ENCODE measurements at places on chromosomes 11 and 22. TPM values are rescaled to one million over a fixed set of nuclear protein-coding genes. Genes with fewer than 3 reads are reported as not detected.

The SCN4B gene
- total RNA-seq: 3.0 TPM

The ELMOD1 gene
- 0.36 TPM for total RNA-seq

The POLR2L gene
- total RNA-seq: 91.1 TPM

The MRGPRG gene
- total RNA-seq: not detected

DNA sequence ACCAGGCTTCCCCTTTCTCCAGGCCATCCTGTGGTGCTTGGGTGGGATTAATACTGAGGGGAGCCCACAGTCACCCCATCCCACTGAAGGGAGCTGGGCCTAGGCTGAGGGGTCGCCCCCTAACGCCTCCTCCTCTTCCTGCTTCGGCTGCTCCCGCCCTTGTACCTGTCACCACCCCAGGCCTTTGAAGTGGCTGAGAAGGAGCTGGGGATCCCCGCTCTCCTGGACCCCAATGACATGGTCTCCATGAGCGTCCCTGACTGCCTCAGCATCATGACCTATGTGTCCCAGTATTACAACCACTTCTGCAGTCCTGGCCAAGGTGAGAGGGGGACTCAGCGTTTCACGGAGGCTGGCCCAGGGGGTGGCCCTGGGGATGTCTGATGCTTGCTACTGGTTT is 6.1 kb downstream of the MICALL1 start:
- no peaks in the 10 kb centered on the region for H3K27me3 ChIP-seq
- no peak for DNase-seq
- no peaks in the 10 kb centered on the region for H3K36me3 ChIP-seq

- no peak overlapping the region for H3K27ac ChIP-seq
- DNase-seq: no peak
- H3K4me1 ChIP-seq: no peaks in the 10 kb centered on the region
- H3K4me3 ChIP-seq: no peak overlapping the region
- H3K36me3 ChIP-seq: peaks cover 4% of the 10 kb centered on the region
- H3K27me3 ChIP-seq: no peaks in the 10 kb centered on the region
Measured at GRCh38 chr11:528166-528814, 7.1 kb downstream of the HRAS start.

GRCh38 chr11:86954269-86955110 is 705 bp downstream of the FZD4 start:
- H3K27me3 ChIP-seq: no peaks in the 10 kb centered on the region
- H3K27ac ChIP-seq: peak overlapping the region; percentile 89
- DNase-seq: no peak
- H3K4me1 ChIP-seq: no peaks in the 10 kb centered on the region
- H3K36me3 ChIP-seq: no peaks in the 10 kb centered on the region

DNA sequence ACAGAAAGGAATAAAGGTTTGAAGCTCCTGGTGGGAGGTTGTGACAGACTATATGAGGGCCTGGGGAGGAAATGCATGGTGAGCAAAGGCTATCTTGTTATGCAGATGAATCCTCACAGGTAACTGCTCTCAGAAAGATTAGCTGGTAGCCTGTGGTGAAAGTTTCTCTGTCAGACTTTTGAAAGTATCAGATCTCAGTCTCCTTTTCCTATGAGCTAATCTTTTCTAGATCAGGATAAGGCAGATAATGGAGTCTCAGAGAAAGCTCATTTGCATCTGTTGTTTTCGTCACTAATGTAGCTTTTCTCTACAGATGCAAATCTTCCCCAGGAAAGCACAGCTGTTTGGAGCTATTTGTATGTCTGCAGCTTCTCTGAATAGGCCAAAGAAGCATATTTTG is 21.0 kb upstream of the OR6X1 start:
- no peak overlapping the region for H3K4me3 ChIP-seq
- no peaks in the 10 kb centered on the region for H3K27me3 ChIP-seq
- no peaks in the 10 kb centered on the region for H3K4me1 ChIP-seq
- no peak for DNase-seq
- H3K27ac ChIP-seq: no peak overlapping the region

DNA sequence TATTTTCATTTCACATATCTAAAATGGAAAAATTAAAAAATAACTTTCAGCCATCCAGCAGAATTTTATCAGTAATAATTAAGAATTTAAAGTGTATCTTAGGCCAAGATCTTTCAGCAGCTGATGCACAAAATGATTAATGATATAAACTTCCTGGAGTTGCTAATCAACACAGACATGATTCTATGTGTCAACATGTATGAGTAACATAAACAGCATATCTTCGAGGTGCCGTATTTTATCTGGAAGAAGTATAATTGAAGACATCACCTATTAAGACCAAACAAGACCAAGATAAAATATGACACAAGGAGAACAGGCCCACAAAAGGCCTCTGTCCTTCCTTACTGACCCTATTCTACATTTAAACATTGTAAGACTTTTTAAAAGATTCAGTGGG is 45.2 kb downstream of the SLC5A12 start:
- H3K4me3 ChIP-seq: no peak overlapping the region
- H3K36me3 ChIP-seq: no peaks in the 10 kb centered on the region
- no peak overlapping the region for H3K27ac ChIP-seq
- no peaks in the 10 kb centered on the region for H3K27me3 ChIP-seq
- DNase-seq: no peak

DNA sequence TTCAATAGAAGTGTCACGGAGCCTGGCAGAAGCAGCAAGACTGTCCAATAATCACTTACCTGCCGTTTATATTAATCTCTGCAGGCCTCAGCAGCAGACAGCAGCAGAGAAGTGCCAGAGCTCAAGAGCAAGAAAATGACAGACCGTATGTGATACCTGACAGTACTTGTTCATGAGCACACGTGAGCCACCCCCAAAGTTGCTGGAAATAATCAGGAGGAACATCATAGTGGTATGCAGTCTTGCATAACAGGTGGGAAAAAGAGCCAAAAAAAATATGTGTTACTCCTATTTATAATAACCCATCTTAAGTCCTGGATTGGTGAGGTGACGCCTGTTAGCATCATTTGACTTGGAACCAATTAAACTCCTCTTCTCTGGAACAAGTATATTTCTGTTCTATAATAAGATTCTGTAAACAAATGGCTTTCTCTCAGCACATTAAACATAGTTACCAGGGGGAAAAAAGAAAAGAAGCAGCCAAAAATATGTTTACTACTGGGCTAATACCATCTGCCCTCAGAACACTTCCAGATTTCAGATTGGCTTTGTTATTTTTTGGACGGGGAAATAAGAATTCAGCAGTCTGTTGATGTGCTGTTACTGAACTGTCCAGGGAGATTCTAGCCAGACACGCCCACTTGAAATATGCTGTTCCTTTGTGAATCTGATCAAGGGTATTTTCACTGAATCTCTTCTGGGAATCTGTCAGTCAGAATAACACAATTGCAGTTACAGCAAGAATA is 7.9 kb upstream of the SLN start:
- no peak overlapping the region for H3K27ac ChIP-seq
- no peak for DNase-seq
- H3K4me3 ChIP-seq: no peak overlapping the region
- no peaks in the 10 kb centered on the region for H3K4me1 ChIP-seq

DNA sequence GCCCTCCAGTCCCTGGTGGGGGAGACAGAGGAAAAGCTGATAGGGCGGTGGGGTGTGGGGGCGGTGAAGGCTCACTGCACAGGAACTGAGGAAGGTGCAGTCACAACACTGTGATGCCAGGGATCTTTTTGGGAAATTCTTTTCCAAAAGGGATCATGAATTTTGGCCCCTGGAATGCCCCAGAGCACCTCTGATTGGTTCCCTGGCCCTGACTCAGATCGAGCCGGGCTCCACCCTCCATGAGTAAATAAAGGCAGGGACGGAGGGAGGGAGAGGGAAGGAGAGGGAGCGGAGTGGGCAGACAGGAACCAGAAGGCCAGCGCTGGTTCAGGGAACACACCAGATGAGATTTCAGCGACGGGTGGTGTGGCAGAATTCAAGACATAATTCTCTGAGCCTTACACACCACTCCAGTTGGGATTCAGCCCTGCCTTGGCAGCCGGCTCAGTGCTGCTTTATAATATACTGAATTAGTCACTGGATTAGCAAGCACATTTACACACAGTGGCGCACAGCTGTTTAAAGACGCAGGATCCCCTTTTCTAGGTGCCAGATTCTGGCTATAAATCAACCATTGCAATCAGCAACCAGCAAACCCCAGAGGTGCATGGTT is 80.3 kb downstream of the ETS1 start:
- H3K27me3 ChIP-seq: no peaks in the 10 kb centered on the region
- no peaks in the 10 kb centered on the region for H3K36me3 ChIP-seq
- peak; percentile 69 for DNase-seq

DNA sequence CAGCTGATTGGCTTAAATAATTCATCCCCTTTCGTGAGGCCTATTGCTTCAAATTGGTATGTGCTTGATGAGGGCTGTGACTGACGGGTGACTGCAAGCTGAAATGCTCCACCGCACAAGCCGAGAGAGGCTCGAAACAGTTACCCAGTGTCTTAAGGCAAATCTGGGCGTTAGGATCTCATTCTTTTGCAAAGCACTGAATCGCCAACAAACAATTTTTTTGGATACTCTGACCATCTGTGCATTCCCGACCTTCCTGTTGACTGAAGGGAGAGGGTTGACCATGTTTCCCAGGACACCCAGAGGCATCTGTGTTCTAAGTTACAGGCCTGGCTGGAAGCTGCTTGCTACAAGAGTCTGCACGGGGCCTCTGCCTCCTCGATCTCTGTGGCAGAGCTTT is 32.1 kb downstream of the CACNG2 start:
- H3K27me3 ChIP-seq: no peaks in the 10 kb centered on the region
- no peak overlapping the region for H3K4me3 ChIP-seq
- DNase-seq: no peak
- H3K27ac ChIP-seq: no peak overlapping the region
- no peaks in the 10 kb centered on the region for H3K36me3 ChIP-seq
- no peaks in the 10 kb centered on the region for H3K4me1 ChIP-seq

DNA sequence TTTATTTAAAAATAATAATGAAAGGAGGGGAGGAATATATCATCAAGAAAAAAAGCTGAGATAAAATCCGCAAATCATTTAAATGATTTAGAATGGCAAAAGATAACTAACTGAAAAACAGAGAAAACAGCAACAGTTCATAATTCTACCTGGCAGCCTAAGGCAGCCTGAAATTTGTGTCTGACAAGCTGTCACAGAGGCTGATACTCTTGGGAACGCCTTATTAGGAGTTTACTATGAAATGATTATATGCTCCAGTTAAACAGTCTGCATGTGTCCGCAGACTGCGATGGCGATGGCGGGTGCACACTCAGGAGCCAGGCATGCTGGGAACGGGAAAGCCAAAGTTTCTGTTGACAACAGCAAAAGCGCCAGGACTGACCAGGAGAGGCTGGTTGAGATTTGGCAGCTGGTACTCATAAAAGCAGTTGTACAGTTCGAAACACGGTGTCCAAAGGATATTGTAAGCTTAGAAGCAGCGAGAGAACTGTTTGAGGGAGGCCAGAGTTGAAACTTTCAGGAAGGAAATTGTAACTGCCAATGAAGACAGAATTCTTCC is 172.9 kb upstream of the MPPED2 start:
- no peak overlapping the region for H3K27ac ChIP-seq
- no peak overlapping the region for H3K4me3 ChIP-seq
- H3K27me3 ChIP-seq: no peaks in the 10 kb centered on the region
- no peaks in the 10 kb centered on the region for H3K36me3 ChIP-seq
- no peak for DNase-seq

- no peak overlapping the region for H3K4me3 ChIP-seq
- no peaks in the 10 kb centered on the region for H3K4me1 ChIP-seq
Measured at GRCh38 chr11:2480874-2481220, 36.0 kb downstream of the KCNQ1 start.

GRCh38 chr11:124864892-124865180 is 396 bp upstream of the ROBO3 start:
- H3K27ac ChIP-seq: no peak overlapping the region
- no peaks in the 10 kb centered on the region for H3K36me3 ChIP-seq
- no peak for DNase-seq
- H3K4me1 ChIP-seq: peaks cover 13% of the 10 kb centered on the region
- no peak overlapping the region for H3K4me3 ChIP-seq
- H3K27me3 ChIP-seq: peaks cover 29% of the 10 kb centered on the region
